ENCODE measurements at places on chromosomes 1 and 21.

- no peak for DNase-seq
Measured at GRCh38 chr1:59375321-59376220, 78.7 kb downstream of the FGGY start.

GRCh38 chr1:36339215-36339614 is 15.8 kb upstream of the EVA1B start:
- no peak for DNase-seq

GRCh38 chr1:164801246-164801731 is 242.3 kb downstream of the PBX1 start:
- DNase-seq = no peak

DNA sequence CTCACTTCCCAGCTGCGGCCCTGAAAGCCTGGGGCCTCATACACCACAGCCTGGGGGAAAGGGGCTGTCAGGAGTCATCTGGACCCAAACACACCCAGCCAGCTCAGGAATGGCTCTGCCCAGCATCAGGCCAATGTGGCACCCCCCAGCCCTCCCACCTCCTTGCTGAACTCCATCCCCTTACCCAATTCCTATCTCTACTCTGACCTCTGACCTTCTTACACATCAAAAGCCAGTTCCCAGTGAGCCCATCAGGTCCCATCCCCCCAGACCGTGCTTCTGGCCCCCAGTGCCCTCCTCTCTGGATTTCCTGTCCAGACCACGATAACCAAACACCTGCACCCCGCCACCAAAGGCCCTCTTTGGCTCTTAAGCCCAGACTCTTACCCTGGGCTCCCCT is 16.3 kb downstream of the CRYBG2 start:
- DNase-seq = no peak

GRCh38 chr1:209227171-209227570 is 356.3 kb upstream of the CAMK1G start:
- DNase-seq = no peak

Measured in GM20000 (cell line).